ENCODE measurements at places on chromosomes 5 and 9.

DNA sequence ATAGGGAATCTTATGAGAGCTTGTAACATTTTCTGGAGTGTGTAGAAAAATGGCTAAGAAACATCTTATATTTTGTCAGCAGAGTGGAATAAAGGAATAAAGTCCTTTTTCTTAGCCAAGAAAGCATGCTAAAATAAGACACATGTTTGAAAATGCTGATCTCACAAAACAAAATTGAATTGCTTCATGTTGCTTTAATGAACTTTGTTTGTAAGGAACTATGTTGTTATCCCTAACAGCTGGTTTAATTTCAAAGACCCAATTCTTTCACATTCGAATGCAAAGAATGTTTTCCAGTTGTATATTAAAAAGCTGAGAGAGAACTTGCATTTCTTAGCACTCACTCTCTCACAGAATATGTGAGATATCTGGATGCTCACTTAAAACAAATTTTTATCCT lies 107.6 kb downstream of the MUSK start:
- DNase-seq = no peak

DNA sequence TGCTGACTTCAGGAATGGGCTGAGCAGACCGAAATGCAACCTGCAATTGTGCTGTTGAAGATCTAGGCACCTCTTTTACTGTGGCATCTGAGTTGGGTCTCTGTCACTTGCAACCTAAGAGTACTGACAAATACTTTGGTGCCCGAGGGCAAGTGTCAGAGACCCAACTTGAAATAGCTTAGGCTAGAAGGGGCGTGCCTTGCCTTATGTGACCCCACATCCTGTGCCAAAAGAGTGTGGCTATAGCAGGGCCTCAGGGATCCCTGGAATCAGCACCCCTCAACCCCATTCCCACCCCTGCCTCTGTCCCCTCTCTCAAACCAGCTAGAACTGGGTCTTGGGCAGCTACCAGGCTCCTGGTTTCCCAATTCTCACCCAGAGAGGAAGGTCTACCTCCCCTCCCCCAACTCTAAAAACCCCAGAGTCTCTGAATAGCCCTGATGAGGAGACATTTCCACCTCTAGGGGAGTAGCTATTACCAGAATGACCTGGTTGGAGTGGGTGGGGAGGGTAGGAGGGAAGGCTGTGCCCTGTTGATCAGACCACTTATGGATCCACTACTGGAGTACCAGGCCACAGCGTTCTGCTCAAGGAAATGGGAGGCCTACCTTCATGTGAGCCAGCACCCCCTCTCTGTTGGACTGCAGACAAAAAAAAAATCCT lies 17.5 kb downstream of the RAI14 start:
- no peak for DNase-seq

- no peak for DNase-seq
These were observed 170.6 kb downstream of the RMI1 start for GRCh38 chr9:84151236-84151635.

DNA sequence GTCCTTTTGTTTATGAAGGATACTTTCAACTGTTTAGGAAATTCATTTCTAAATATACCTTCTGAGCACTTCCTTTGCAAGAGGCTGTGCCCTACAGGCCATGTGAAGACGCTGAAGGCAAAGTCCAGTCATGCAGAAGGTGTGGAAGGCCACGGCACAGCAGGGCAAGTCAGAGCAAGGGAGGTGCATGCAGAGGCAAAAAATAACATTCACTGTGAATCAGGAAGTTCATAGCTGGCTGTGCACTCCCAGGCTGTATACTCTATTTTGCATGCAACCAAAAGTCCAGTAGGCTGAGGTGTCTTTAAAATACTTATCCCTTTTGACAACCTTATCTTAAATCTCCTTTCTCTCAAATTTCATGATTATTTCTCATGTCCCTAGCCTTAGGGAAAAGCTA lies 50.3 kb downstream of the GNAQ start:
- no peak for DNase-seq
